ENCODE measurements at places on chromosomes 16 and 17.

GRCh38 chr17:73211745-73212144 is 18.9 kb downstream of the COG1 start:
- DNase-seq, result no peak

DNA sequence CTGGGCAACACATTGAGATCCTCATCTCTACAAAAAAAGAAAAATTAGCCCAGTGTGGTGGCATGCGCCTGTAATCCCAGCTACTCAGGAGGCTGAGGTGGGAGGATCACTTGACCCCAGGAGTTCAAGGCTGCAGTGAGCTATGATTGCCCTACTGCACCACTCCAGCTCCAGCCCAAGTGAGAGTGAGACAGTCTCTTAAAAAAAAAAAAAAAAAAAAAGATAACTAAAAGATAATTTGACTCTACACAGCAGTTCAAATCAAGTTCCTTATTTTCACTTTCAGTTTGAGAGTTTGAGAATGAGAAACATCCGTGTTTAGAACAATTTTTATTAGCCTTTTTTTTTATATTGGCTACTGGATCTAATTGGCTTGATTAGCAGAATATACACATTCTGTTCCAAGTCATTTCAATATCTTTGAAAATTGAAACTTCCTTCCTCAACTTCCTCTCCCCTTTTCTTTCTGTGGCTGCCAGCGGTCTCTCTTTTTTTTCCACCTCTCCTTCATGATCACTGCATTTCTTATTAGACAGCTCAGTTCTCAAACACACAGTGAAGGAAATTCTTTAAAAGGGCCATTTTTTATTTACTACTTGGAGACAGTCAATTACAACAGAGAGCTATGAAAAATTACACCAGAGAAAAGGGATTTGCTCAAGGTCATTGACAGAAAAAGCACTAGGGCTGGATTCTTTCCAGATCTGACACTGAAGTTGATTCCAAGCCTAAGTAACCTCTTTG is 4.5 kb upstream of the ACSF2 start:
- no peak for DNase-seq

DNA sequence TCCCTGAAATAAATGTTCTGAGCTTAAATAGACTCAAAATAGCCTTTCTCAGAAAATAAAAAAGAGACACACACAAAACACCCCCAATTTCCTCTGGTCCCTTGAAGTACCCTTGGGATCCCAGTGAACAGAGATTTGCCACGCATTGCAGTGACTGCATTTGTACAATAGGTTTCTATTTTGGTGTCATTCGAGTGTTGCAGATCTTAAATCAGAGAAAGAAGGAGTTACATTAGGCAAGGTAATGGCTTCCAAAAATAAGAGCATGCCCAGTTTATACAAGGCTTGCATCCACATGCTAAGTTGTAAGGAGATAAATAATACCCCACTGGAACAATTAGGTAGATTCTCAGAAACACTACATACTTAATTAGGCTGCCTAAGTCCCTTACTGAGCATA is 2.2 kb downstream of the TOX3 start:
- no peak for DNase-seq

DNA sequence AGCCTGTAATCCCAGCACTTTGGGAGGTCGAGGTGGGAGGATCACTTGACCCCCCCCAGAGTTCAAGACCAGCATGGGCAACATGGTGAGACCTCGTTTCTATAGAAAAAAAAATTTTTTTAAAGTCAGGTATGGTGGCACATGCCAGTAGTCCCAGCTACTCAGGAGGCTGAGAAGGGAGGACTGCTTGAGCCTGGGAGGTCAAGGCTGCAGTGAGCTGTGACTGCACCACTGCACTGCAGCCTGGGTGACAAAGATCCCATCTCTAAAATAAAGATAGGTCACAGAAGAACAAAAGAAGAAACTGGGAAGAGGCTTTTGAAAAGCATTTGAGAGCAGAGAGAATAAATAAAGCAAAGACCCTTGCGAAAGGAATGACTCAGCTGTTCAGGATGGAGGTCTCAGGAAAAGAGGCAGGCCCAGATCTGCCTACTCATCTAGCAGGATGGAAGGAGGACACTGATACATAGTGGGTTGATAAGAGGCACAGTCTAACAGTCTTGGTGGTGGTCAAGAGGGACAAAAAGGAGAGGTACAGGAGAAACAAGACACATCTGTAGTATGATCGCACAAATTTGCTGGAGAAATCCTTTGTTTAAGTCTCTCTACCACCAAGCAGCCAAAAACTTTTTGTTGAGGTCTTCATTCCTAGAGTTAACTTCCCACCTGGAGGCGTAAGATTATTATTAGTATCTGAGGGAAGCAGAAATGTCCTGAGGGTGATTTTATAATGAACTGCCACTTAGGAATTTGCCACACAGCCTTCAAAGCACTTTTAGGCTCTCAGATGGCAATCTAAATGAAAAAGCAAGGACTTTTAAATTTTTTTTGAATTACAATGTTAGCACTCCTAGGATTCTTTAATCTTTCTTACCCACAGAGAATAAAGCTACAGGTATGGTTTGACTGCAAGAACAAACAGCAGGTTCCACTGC is 17.6 kb downstream of the ZSWIM7 start:
- DNase-seq, result no peak

- DNase-seq, result no peak
Observed at GRCh38 chr16:2964475-2965336, 631 bp downstream of the KREMEN2 start.

All from stimulated activated CD4-positive, alpha-beta T cell treated with anti-CD3 and anti-CD28 coated beads, Interleukin-12 subunit alpha, Interleukin-12 subunit beta, amount 100 ng/mL, for 24 hours (primary cell).